Hematopoietic multipotent progenitor cell treated with erythropoietin and hydrocortisone succinate and interleukin-3 and kit ligand, for 8 days (in vitro differentiated cells): ENCODE measurements at places on chromosomes 3 and 15.

DNA sequence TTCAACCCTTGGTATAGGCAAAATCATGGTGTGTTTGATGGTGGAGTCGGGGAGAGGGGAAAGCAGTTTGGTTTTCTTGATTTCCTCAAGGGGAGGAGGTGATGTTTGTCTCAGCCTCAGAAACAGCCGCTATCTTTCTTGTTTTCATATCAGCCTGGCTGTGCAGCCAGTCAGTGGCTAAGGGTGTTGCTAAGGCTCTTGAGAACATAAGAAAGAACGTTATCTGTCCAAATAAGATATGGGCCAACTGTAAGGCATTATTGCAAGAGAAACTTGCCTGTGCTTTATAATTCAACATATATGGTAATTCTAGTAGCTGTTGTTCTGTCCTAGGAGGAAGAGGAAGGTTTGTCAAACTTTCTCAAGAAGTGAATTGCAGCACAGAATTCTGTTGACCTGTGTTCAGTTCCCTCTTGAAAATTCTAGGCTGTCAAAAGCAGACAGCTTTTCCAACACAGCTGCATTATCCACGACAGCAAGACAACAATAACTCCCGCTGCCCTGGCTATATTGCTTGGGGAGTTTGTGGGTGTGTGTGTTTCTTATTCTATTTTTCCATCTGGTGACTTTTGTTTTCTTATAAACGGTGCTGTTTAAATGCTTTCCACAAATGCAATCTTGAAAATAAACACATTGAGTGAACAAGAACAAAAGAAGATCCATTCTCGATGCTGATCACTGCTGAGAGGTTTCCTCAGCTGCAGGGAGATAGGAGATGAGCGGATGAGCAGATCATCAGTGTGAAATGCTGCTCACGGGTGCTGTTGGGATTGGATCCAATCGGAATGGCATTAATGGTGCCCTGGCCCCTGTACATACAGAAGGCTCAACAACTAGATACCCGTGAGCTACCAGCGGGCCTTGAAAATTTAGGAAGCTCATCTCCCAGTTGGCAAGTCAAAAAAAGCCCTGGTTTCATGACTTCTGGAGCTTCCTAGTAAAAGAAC, 90.8 kb upstream of the TNFAIP8L3 start:
- peak; percentile 91 for DNase-seq

DNA sequence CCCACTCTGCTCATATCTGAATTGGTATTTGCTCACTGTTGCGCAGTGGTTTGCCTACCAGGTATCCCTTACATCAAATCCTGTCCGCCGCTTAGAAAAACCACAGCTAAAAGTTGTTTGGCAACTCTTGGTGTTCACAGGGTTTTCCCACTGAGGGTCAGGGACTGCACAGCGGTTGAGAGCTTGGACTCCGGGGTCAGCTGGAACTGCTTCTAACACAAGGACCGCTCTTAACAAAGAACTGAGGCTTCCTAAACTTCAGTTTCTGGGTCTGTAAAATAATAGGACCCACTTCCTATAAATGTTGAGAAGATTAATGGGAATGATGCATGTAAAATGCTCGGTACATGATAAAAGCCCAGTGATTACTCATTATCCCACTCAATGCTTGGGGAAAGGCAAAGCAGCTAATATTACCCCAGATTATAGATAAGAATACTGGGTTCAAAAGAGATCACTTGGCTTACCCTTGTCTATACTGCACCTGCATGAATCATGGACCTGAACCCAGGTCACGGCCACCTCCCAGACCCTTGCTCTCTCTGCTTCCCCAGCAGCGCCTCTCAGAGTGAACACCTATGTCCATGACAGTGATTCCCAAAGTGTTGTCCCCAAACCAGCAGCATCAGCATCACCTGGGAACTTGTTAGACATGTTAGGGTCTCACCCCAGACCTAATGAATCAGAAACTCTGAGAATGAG, 36.1 kb downstream of the LIPC start:
- no peak for DNase-seq

DNA sequence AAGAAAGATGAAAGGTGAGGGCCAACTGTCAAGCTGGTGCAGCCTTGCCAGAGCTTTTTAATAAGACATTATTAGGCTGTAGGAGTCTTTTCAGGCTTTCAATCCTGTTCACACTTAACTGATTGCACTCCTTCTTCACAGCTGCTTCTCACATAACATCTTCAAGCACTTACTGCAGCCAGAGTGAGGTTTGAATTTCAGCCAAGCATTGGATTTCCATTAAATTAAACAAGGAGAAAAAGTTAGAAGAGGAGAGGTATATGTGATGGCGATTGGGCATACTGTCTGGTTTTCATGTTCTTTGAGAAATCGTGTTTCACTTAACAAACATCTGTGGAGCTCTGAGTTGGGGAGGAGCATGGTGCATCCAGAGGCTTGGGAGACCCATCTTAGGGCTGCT, 392.8 kb upstream of the LRRC3B start:
- no peak for DNase-seq

DNA sequence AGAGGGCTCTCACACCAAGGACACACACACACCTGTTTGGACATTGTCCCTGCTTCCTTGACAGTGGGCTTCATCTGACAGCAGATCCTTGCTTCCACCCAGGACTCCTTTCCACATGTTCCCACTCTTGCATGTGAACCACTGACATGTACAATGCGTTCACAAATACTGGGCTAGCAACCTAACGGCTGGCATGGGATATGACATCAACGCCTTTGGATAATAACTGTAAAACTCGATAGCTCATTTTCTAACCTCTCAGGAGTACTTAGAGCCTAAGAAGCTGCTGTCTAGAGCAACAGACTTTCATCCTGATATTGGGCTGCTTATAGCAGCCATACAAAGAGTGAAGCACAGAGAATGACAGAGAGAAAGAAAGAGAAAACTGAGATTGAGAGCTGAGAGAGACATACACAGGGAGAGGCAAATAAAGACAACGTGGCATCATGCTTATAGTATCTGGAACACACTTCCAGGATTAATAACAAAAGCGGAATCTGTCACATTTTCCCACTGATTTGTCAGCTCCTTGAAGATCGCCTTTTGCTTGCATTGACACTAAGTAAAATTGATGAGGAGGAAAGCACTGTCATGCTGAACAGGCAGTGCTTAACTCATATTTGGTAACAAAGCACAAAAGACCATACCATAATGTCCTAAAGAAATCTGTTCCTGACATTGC, 1.7 kb downstream of the GUCA1C start:
- DNase-seq, result no peak

- DNase-seq, result no peak
Measured at GRCh38 chr3:194308601-194309449, 42.3 kb downstream of the CPN2 start.

- DNase-seq, result no peak
Measured at GRCh38 chr15:77456746-77457145, 36.1 kb downstream of the HMG20A start.

DNA sequence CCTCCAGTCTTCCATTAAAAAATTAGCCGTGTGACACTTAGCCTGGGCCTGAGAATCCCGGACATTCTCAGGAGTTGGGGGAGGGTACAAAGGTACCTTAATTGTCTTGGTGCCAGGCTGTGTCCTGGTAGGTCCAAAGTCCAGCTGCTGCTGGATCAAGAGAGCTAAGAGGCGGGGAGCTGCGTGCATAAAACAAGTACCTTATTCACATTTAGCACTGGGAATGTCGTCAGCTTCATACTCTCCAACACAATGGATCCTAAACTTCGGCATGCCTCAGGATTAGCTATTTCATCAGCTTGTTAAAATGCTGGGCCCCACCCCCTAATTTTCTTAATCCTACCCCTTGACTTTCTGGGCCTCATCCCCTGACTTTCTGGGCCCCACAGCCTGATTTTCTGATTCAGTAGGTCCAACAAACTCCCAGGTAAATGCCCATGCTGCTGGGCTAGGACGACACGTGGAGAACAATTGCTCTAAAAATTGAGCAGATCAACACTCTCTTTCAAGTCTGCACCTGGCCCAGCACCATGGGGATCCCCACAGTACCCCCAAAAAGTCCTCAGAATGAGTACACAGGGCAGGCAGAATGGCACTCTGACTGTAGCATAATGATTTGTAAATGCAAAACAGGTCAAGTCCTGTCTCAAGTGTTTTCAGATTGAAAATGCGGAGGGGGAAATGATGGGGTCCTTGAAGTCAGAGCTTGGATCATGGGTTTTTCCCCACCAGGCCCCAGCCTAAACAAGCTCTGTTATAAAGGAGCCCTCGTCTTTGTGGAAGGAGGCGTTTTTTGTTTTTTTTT, 5.6 kb upstream of the AEN start:
- no peak for DNase-seq

DNA sequence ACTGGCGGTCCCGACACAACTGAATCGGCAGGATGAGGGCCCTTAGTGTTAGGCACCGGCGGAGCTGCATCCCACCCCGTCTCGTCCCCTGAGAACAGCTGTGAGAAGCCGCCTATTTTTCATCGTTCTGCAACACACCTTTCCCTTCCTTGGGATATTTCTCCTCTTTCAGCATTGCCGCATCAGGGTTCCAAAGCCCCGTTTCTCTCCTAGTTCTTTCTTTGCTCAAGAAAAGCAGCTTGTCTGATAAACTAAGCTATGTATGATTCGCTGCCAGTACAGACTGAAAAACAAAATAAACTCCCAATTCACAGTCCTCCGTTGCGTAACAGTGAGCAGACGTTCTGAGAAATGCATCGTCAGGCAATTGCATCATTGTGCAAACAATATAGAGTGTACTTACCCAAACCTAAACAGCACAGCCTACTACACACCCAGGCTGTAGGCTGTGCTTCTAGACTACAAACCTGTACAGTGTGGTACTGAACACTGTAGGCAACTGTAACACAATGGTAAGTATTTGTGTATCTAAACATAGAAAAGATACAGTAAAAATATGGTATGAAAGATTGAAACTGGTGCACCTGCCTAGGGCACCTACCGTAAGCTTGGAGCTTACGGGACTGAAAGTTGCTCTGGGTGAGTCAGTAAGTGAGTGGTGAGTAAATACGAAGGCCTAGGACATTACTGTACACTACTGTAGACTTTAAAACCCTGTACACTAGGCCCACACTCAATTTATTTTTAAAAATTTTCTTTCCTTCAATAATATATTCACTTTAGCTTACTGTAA, 8.9 kb upstream of the ADAMTS17 start:
- no peak for DNase-seq

- no peak for DNase-seq
Measured at GRCh38 chr3:183278479-183279088, 25.5 kb downstream of the B3GNT5 start.

- no peak for DNase-seq
Measured at GRCh38 chr15:68637767-68638404, 59.1 kb downstream of the CORO2B start.

DNA sequence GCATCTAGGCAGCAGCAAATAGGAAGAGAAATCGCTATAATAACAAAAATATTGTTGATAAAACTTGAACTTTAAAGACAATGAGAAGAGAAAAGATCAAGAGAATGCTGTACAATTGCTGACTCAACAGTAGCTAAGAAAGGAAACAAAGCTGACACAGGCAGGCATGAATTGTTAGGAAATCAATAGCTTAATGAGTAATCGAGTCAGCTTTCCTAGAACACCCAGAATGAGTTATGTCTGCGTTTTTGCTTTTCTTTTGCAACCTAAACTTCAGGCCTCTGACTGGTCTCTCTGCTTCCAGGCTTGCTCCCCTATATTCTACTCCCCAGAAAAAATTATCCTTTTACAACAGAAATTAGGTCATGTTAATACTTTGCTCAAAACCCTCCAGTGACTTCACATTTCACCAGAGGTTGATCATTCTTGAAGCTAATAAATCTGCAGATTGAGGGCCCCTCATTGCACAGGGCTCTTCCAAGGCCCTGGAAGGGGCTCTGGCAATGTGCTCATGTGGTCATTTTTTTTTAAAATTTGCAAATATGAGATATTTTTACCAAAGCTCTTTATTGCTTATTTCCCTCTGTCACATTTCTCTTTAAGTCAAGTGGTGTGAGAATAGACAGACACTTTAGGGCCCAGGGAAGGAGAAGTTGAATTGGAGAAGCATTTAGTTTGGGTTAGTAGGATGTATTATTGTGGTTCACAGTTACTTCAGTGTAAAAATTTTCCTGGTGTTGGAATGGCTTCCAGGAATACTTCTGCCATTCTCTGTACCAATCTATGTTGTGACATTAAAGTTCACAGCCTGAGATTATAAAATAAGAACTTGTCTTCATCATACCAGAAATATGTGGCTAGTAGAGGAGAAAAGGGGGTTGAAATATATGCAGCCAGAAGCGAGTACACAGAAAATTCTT, 116.3 kb downstream of the TMCO5A start:
- no peak for DNase-seq

- no peak for DNase-seq
Measured at GRCh38 chr15:72724028-72724427, 38.0 kb downstream of the BBS4 start.
